ENCODE measurements at places on chromosomes 11 and 22.

DNA sequence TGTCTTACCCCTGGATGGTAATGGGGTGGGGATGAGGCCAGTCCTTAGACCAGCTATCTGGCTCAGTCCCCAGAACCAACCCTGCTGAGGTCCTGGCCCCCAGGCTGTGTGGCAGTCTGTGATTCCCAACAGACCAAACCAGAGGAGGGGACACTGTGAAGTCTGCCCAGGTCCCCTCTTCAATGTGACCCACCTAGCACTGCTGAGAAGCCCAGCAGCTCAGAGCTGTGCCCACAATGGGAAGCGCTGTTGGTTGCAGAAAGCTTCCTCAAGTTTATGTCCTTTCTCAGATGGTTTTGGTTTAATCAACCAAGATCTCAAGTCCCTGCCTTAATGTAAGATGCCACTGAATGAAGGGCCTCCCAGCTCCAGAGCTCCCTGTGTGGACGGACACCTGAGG is 114.7 kb upstream of the IGLL5 start:
- DNase-seq = no peak

GRCh38 chr11:79098146-79098545 is 342.7 kb downstream of the TENM4 start:
- DNase-seq = no peak

- no peak for DNase-seq
These were observed 97.9 kb upstream of the CTSC start for GRCh38 chr11:88435415-88435814.

GRCh38 chr22:39185601-39186012 is 33.1 kb upstream of the CBX7 start:
- DNase-seq = no peak

DNA sequence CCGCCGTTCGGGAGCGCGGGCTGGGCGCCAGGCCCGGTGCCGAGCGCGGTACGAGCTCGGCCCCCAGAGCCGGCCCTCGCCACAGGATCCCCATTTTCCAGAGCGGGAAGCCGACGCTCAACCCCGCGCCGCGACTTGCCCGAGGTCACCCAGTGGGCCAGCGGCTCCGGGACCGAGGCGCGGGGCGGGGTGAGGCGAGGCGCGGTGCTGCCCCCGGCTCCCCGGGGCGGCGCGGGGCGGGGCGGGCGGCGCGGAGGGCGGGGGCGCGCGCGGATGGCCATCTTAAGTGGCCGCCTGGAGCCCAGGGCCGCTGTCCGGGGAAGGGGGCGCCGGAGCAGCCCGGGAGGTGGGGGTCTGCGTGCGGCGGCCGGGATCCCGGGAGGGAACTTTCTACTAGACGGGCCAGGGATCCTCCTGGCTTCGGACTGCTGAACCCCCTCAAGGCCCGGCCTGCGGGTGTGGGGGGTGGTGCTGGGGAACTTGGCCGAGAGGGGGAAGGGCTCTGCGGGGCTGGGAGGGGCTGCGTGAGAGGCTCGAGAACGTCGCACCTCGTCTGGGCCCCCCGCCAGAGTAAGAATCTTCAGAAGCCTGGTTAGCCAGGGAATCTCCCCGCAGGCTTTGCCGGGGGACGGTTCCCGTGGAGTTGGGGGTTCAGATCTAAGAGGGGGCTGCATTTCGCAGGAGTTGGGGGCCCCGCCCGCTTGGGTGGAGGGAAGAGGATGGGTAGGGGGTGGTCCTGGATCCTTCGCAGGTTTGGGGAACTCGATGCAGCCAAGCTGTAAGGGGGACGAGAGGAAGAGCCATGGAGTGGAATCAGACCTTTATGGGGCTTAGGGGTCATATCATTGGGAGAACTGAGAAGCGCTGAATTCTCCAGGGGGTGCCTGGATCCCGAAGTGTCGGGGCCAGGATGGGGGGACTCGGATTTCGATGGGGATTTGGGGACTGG is 678 bp upstream of the INPPL1 start:
- peak; percentile 52 for DNase-seq

DNA sequence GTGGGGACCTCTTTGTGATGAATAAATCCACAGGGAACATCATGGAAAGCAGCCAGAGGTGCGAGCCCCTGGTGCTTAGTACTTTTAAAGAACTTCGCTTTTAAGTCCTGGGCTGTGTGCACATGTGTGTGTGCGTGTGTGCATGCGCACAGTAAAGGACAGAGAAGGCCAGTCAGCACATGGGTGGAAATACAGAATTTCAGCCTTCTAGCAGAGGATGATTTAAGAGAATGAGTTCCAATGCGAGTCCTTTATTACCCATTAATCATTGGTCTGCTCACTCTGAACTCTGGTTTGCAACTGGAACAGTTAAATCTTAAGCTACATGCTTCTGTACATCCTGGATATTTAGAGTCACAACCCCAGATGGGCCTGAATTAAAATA is 18.9 kb downstream of the TEAD1 start:
- no peak for DNase-seq

DNA sequence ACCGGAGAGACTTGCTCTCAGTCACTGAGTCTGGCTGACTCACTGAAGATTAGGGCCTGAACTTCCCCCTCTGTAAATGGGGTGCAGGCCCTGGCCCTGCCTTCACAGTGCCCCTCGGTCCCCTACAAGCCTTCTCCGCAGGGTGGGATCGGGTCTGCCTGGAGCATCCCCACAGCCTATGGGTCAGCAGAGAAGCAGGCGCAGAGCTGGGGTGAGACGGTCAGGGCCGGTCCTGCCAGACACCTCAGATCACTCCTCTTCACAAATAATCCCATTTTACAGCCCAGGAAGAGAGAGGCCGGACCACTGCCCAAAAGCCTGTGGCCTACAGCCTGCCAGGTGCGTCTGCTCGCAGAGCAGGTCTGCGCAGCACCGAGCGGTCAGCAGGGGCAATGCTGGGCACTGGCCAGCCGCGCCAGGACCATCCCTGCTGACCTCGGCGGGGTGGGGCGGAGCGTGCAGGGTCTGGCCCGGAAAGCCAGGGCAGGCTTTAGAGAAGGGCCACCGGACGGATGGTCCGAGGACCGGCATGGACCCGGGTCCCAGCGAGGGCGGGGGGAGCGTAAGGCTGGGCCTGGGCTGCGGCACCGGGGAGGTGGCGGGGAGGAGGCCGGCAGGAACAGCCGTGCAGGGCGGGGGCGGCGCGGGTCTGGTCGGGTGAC is 522 bp upstream of the SEPTIN5 start:
- DNase-seq = no peak

GRCh38 chr11:20342347-20343141 is 21.0 kb upstream of the HTATIP2 start:
- DNase-seq = no peak

- no peak for DNase-seq
These were observed 176.3 kb upstream of the TMEM45B start for GRCh38 chr11:129639300-129639699.

- DNase-seq = no peak
These were observed 14.7 kb upstream of the ST14 start for GRCh38 chr11:130144861-130145281.

DNA sequence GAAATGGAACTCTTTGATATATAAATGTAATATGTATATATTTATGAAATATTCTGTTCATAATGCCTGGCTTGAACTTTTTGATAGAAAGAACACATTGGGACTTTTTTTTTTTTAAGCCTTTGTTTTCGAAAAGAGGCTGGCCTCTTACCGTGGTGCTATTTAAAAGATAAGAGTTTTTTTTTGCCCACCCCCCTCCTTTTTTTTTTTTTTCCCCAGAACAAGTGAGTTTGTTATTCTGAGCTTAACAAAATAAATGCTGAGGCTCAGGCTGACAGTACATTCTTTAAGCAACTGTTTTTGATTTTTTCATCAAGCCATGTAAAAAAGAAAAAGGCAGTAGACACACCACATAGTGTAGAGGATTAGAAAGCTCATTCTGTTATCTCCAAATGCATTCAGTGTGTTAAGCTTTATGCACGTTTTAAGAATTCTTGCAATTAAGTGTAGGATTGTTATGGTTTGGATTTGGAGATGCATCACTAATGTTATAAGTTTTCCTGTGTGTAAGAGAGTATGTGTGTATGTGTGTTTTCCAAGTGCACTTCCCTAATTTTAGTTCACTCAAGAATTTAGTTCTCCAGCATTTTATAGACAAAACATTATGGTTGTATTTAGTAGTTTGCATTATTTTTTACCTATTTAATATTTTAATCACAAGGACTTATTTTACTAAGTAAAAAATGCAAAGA is 12.0 kb downstream of the PDHX start:
- no peak for DNase-seq

GRCh38 chr11:91299980-91300379 is 924.6 kb upstream of the FAT3 start:
- no peak for DNase-seq

- DNase-seq = no peak
These were observed 43.5 kb downstream of the ST14 start for GRCh38 chr11:130202818-130203689.

- DNase-seq = no peak
These were observed 80.9 kb downstream of the FAM76B start for GRCh38 chr11:95708681-95709080.

DNA sequence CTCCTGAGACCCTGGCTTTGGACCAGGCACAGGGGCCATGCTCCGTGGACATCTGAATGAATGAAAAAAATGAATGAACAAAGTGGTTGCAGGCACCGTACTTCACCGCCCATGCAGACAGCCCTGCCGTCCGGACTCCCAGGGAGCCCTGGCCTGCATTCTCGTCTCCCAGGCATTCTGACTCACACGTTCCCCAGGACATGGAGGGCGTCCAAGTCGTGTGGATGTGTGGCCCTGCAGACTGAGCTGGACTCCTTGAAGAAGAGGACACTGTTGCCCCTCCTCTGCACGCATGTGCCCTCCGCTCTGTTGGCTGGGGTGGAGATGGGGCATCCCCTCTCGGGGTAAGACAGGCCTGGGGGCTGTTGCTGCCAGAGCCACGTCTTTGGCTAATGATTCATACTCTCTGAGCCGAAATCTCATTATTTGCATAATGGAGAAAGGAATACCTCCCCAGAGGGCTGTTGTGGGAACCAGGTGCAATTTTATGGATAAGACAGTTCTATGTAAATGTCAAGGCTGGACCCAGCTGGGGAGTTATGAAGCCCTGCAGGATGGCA is 49.7 kb downstream of the RTL6 start:
- no peak for DNase-seq

- DNase-seq = peak; percentile 68
These were observed 16.6 kb downstream of the ASCC2 start for GRCh38 chr22:29821291-29822016.

- no peak for DNase-seq
These were observed 3.4 kb downstream of the LRP4 start for GRCh38 chr11:46914910-46915309.

DNA sequence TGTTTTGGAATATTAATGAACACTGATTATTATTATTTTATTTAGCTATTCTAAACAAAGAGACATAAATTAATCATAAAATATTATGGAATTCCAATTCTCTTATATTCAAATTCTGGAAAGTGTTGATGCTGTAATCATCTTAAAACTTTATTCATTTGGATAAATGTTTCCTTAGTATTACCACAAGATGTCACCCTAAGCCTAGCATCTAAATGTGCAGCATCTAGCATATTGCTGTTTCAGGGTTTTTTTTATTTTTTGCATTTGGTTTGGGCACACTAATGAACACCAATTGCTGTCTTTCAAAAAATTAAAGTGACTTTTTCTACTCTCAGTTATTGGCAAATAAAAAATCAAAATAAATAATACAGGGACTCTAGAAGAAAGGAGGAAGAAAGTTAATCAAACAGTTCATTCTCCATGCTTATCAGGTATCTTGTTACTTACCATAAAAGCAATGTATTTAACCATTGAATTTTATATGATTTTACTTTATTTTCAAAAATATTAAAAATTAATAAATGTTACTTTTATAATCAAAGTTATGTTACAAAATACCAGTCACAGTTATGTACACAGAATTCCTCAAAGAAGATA is 31.8 kb downstream of the DLG2 start:
- DNase-seq = no peak

GRCh38 chr11:66854231-66854661 is 2.6 kb upstream of the LRFN4 start:
- DNase-seq = no peak

DNA sequence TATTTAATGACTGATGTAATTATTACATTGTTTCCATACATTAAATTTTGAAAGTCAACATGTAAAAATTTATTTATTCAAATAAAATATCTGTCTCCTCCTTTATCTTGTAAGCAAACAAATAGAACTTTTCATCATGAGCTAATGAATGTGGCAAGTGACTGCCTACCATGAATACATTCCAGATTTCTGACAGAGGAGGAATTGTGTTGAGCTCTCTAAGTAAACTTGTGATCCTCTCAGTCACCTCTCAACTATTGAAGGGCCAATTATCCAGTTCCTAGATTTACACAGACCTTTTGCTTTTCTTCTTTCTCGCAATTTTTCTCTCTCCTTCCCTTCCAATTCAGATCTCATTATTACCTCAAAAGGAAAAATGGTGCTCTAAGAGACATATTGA is 21.5 kb downstream of the PRRG4 start:
- no peak for DNase-seq

DNA sequence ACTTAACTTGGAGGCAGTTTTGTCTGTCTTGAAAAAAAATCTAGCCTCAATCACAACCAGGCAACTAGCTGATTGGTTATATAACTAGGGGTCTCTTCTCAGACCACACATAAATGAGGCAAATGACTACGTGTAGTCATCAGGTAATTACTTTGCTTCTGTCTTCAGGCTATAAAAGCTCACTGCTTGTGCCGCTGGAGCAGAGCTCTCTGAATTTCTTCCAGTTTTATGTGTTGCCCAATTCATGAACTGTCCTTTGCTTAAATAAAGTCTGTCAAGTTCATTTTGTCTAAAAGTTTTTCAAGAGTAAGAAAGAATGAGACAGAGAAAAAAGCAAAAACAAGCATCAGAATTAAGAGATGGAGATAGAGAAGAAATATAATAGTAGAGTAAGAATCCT is 93.4 kb downstream of the MUC15 start:
- DNase-seq = no peak

GRCh38 chr22:19831016-19831415 is 23.7 kb downstream of the GNB1L start:
- DNase-seq = no peak

- DNase-seq = no peak
These were observed 37.9 kb downstream of the KCNQ1 start for GRCh38 chr11:2482745-2483144.

DNA sequence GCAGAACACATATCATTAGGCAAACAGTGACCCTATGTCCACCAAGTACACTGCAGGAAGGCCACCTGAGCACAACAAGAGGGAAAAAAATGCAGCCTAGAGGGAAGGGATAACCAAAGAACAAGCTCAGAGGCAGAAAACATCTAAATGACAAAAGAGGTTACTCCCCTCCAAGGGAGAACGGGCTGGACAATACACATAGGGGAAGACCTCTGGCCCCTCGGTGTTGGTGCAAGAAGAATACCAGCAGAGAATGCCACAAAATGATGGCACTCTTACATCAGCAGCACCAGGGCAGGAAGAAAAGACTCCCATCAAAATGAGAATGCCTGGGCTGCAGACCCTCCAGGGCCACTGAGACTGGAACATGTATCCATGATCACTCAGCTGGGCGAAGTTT is 66.6 kb upstream of the OPCML start:
- DNase-seq = no peak

DNA sequence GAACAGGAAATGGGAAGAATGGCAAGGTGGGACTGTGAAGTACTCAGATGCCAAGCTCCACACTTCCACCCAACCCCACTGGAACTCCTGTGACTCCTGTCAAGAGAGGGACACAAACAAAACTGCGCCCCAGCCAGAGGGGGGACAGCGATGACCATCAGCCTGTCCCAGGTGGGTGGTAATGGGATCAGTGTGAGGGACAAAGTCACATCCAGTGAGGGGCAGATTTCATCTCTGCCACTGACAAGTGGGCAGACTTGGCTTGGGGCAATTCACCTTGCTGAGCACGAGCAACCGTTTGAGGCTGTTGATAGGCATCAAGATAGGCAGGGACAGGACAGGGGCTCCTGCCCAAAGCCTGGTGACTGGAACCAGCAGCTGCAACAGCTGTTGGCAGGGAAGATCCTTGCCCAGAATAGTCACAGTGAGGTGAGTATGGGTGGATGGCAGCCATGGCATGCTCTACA is 105.4 kb upstream of the PITPNB start:
- DNase-seq = no peak

All from CD4-positive, alpha-beta T cell treated with Interferon gamma for 1 hour (primary cell).